EH (cell line): ENCODE measurements at places on chromosomes 6 and 20.

- DNase-seq: no peak
Measured at GRCh38 chr20:38346247-38346651, at the start of gene LBP. Gene LBP, plus strand, starts transcription at chr20:38346482. Its CDS starts 35 bp downstream, at chr20:38346517.

GRCh38 chr20:56865055-56865454, 235.9 kb downstream of the TFAP2C start:
- DNase-seq: peak; percentile 15

DNA sequence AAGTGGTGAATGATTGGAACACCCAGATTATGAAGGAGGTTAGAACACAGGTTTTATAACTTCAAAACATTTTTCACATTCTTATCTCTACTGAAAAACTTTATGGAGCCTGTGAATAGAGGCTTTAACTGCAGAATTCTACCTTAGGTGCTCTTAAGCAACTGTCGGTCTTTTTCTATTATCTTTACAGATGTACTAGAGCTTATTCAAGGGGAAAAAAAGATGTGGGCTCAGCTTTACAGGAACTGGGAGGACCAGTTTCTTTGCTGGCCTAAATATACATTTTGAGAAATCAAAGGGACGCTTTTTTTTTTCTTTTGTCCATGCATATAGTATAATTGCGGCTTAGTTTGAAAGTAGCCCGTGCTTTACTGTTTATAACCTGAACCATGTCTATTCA, 58.9 kb downstream of the UST start:
- DNase-seq: no peak

- DNase-seq: no peak
Measured at GRCh38 chr20:17228624-17229061, 1.8 kb downstream of the PCSK2 start.

DNA sequence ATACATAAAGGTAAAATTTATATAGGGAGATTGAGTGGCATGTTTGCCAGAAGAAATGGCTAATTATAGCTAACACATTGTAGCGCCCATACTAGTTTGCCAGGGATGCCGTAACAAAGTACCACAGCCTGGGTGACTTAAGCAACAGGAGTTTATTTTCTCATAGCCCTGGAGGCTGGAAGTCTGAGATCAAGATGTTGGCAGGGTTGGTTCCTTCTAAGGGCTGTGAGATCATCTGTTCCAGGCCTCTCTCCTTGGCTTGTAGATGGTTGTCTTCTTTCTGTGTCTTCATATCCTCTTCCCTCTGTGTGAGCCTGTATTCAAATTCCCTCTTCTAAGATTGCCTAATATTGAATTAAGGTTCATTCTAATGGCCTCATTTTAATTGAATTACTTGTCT, 417.5 kb upstream of the OPRM1 start:
- no peak for DNase-seq

DNA sequence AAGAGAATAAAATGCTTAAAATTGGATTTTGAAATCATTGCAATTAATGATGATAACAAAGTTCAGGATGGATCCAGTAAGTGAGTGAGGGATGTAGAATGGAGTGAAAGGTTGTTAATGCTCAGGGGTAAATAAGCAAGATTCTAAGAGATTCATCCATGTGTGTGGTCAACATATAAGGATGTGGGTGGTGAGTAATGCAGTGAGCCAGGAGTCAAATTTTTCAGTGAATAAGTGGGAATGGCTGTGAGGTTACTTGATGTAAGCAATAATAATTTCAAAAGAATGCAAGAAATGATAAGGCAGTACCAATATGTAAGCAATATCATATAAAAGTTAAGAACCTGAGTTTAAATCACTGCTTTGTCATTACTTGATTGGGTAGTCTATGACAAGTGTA, 207.5 kb upstream of the ADGRB3 start:
- DNase-seq: no peak

DNA sequence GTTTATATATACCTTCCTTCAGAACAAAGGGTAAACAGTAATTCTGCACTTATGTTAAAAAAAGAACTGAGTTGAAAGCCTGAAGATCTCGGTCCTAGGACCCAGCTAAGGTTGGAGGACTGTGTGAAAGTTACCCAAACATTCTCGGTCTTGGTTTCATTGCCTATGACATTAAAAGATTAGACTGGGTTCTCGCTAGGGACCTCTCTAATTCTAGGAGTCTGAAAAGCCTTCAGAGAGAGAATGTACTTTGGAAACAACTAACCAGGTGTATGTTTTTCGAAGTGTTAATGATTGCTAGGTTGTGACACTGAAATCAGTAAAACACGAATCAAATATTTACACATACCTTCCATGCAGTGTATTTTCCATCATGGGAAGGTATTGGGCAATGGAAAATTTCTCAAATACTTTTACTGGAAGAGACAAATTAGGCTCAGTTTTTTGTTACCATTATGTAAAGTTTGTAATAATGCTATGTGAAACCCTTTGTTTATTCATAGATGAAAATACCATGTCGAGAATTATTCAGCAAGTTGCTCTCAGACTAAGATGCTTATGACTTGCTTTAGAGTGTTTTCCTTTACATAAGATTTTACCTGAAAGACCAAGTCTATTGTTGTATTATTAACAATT, 113.7 kb upstream of the LOC128125822 start:
- no peak for DNase-seq
